Foreskin melanocyte (primary cell): ENCODE measurements at places on chromosomes 12 and 14.

GRCh38 chr14:77103951-77104350 lies 5.9 kb downstream of the CIPC start:
- DNase-seq, result no peak

DNA sequence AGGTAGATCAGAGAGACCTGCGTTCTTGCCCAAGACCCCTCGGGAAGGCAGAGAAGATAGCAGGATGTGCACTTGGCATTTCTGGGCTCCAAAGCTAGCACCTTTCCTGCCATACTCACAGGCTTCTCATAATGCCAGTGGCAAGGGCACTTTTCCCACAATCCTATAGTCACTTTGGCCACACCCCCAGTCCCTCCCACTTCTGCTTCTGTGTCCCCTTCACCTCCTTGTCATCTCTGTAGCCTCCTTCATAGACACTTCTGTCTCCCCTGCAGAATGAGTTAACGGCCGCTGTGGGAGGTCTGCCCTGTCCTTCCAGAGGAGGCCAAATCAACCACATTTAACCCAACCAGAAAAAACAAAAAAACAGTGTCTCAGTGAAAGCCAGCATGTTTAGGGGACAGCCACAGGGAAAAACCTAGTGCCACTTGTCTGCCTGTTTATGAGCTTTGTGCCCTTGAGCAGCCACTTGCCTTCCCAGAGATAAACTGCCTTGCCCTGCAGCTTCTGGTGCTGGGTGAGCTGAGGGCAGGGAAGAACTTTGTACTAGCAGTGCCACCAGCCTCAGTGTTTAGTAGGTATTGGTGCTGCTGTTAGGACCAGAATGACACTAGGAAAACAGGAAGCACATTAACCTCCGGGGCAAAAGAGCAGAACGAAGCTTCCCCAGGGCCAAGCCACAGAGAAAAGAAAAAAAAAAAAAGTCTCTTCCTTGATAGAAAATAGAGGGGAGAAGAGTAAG lies 193.0 kb upstream of the PWP1 start:
- DNase-seq, result no peak

- no peak for DNase-seq
Measured at GRCh38 chr14:30888480-30889243, 14.3 kb downstream of the COCH start.

- DNase-seq, result no peak
Measured at GRCh38 chr14:67477926-67478799, 10.4 kb downstream of the TMEM229B start.

DNA sequence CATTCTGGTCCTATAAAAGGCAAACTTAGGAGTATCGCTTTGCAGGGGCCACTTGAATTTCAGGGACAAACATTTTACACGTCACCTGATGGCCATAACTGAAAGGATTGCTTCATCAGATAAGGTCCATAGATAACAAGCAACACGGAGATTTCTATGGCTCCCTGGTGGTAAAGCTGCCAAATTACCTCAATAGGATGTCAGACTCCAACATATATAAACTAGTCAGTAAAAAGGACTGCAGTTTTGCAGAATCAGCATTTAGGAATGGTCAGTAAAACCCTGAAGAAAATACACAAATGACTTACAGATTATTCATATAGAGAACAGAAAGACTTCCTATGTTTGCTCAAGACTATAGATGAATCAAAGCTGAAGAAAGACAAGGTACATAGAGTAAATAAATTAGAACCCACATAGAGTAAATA lies 66.1 kb upstream of the GRIP1 start:
- no peak for DNase-seq

- DNase-seq, result peak; percentile 27
Measured at GRCh38 chr12:5003025-5003666, 40.5 kb upstream of the KCNA5 start.

DNA sequence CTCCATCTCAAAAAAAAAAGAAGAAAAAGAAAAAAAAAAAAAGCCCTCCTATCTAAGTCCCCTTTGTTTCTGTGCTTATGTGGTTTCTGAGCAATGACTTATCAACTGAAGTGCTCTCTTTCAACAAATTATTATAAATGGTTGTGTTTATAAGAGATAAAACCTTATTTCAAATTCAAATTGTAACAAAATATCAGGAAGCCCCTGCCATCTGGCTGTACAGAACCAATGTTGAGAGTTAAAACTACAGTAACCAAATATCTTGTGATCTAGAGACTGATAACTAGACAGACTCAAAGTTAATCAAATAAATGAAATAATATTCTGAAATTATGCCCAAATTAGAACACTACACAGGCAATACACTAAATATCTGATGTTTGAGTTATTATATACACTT lies 143.0 kb upstream of the CPNE8 start:
- DNase-seq, result peak; percentile 41

DNA sequence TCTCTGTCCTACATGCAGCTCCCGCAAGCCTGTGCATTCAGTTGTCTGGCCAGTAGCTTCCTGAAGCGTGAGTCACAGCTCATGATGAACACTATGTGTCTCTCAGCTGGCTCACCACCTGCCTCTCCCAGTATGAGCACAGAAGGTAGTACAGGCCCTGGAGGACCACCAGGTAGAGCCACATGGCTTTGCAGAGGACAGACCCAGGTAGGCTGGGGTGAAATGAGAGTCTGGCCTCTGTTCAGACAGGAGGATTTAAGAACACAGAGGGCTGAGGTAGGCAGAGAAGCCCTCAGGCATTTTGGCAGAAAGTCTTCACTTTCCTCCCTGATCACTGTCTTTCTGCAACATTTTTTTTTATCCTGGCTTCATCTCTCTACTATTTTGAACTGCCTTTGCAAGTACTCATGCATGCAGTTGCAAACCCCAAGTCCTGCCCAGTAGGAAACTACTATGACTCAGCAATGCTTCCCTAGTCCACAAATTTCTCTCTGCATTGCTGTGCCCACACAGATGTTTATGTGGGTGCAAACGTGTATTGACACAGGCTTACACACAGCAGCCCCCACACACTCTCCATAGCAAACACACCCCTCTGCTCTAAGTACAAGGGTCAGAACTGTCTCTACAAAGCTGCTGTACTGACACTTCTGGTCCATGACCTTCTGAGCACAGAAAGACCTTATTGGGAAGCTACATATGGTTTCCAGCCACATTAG lies 7.2 kb upstream of the SDR9C7 start:
- no peak for DNase-seq

- no peak for DNase-seq
Measured at GRCh38 chr14:22579236-22579635, 9.8 kb downstream of the DAD1 start.

DNA sequence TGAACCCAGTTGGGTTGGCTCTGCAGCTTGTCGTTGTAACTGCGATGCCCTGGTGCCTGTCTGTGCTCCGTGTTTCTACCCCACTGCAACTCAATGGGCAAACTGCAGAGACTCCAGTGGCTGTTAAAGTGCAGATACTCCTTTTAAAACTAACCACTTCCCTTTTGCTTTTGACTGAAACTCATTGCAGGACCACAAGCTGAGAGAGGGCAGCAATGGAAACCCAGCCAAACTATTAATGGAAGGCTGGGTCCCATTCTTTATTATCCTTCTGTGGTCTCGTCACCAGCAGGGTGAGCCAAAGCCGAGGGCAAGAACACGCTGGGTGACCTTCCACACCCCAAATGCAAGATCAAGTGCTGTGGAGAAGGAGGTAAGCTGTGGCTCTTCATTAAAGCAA lies 910.4 kb downstream of the VRK1 start:
- no peak for DNase-seq

GRCh38 chr14:83162361-83162929 lies 1628.8 kb upstream of the SEL1L start:
- no peak for DNase-seq

GRCh38 chr14:94472842-94473241 lies 3.2 kb downstream of the SERPINA9 start:
- no peak for DNase-seq

DNA sequence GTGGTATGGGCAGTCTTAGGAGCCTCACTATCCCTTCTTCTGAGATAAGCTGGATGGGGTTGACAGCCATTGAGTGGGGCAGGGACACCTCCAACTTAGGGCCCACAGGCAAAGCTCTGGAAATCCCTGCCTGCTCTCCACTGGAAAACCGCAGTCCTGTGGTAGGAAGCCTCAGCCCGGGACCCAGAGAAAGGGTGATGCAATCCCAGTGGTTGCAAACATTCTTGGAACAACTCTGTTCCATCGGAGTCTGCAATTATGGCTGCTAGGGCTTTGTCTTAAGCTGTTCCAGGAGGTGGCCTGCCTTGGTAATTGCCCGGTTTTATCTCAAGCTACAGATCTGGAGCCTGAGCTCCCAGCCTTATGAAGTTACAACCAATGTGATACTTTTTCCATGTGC lies 133.4 kb downstream of the DICER1 start:
- DNase-seq, result no peak

- peak; percentile 27 for DNase-seq
Measured at GRCh38 chr12:20695232-20695631, at the start of gene SLCO1C1. Gene SLCO1C1, plus strand, starts transcription at chr12:20695332. Its CDS starts 4,245 bp downstream, at chr12:20699577.

DNA sequence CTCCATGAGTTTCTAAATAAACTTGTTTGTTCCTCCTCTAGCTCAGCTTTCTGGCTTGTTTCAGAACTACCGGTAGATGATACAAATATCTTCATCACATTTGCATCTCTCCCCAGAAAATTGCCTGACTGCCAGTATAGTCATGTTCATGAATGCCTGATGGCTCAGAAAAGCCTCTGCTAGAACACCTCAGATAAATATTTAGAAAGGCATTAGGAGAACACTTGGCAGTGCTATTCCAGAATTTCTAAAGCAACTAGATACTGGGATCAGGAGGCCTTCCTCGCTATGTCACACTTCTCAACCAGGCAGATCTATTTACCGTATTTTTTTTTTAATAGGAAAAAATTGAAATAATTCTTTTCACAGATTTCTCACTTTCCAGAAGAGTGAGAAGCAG lies 32.3 kb upstream of the KRAS start:
- no peak for DNase-seq

- peak; percentile 67 for DNase-seq
Measured at GRCh38 chr12:83065562-83065961, 378.9 kb downstream of the TMTC2 start.

DNA sequence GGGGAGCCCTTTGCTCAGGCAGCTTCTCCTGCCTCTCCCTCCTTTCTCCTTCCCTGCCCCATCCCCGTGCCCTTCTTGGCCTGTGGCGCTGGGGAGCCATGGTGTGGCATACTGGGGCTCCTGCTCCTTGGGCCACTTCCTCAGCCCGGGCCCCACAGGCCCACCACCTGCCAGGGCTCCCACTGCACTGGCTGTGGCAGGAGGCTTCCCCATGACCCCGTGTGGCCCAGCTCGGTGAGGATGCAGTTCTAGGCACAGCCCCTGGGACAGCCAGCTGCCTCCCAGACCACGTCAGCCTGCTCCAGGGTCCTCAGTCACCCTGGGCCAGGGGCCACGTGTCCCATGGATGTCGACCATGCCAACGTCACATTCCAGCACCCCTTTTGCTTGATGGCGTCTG lies 13.0 kb upstream of the AMN start:
- no peak for DNase-seq

DNA sequence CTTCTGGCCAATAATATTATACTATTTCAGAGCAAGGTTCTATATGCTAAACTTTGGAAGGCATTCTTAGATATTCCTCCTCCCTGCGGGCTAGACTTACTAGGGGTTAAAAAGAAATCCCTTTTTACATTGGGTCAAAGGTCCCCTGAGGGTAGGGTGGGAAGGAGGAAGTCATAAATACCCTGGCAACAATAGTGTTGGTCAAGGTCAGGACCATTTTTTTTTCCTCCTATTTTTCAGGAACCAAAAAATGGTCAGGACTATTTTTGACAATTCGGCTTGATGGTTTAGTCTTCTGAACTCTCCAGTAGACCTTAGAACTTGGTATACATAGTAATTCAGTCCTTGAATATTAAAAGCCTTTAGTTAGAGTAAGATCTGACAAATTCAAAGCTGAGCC lies 4.5 kb upstream of the NANOG start:
- DNase-seq, result no peak

DNA sequence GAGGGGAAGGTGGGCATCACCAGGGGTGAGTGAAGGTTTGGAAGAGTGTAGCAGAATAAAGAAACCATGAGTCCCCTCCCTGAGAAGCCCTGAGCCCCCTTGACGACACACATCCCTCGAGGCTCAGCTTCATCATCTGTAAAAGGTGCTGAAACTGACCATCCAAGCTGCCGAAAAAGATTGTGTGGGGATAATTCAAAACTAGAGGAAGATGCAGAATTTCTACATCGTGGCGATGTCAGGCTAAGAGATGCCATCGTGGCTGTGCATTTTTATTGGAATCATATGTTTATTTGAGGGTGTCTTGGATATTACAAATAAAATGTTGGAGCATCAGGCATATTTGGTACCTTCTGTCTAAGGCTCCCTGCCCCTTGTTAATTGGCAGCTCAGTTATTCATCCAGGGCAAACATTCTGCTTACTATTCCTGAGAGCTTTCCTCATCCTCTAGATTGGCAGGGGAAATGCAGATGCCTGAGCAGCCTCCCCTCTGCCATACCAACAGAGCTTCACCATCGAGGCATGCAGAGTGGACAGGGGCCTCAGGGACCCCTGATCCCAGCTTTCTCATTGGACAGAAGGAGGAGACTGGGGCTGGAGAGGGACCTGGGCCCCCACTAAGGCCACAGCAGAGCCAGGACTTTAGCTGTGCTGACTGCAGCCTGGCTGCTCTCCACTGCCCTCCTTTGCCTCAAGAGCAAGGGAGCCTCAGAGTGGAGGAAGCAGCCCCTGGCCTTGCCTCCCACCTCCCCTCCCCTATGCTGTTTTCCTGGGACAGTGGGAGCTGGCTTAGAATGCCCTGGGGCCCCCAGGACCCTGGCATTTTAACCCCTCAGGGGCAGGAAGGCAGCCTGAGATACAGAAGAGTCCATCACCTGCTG lies 7.0 kb downstream of the SERPINA1 start:
- DNase-seq, result no peak

GRCh38 chr12:100715976-100716944 lies 78.3 kb upstream of the ANO4 start:
- no peak for DNase-seq

DNA sequence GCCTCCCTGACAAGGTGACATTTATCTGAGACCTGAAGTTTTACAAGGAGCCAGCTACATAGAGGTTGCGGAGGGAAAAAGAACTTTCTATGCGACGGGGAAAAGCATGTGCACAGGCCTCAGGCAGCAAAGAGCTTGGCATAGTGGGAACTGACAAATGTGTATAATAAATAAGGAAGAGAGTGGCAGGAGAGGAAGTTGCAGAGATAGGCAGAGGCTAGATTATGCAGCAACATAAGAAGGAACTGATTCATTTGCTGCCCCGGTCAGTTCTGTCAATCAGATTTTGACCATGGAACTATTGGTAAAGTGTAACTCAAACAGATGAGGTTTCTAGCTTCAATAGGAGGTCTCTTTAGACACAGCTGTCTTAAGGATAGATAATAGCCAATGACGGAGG lies 33.7 kb upstream of the RIC8B start:
- no peak for DNase-seq

GRCh38 chr14:71891970-71892369 lies 40.3 kb upstream of the RGS6 start:
- DNase-seq, result no peak
